ENCODE measurements at places on chromosomes 6 and 20.

DNA sequence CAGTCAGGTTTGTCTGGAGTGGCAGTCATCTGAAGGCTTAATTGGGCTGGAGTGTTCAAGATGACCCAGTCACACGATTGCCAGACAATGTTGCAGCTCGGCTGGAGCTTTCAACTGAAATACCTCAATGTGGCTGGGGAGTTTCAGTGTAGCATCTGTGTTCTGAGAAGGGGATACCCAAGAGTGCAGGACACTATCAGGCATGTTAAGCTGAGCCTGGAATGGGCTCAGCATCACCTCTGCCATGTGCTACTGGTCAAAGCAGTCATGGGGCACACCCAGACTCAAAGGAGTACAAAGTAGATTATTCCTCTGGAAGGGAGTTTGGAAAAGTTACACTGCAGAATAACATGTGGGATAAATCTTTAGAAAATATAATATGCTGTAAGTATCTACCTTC lies 363.9 kb downstream of the KIF16B start:
- DNase-seq, result no peak

DNA sequence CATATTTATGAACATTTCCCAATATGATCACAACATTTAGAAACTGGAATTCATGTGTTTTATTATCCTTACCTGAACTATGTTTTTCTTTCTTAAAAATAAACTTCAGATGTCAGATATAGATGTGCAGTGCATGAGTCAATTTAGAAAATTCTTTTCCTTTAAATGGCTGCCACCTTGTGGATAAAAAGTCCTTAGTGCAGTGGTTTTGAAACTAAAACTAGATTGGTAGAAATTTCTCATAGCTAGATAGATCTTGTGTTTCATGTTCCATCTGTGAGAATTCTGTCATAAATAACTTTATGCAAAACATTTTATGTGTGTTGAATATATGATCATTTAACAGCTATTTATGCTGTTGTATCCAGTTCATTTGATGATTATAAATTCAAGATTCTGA lies 134.9 kb downstream of the KLHL32 start:
- peak; percentile 33 for DNase-seq

DNA sequence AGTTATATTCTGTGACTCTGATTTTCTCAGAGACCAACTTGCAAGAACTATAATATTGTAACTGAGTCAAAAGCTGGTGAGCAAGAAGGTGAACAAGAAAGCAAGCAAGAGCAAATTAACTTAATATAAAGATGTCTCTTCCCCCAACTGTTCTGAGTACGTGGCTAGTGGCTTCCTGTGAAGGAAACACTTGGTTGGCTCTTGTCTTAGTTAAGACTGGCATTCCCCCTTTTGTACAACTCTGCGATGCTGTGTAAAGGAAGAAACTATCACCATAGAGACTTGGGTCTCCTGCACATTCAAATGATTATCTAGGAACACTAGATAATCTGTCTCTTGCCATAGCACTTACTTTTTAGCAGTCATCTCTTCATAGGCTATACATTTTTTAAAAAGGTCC lies 47.3 kb upstream of the TNFAIP3 start:
- DNase-seq, result no peak

- DNase-seq, result no peak
These were observed 26.4 kb downstream of the ABHD12 start for GRCh38 chr20:25364180-25364788.

DNA sequence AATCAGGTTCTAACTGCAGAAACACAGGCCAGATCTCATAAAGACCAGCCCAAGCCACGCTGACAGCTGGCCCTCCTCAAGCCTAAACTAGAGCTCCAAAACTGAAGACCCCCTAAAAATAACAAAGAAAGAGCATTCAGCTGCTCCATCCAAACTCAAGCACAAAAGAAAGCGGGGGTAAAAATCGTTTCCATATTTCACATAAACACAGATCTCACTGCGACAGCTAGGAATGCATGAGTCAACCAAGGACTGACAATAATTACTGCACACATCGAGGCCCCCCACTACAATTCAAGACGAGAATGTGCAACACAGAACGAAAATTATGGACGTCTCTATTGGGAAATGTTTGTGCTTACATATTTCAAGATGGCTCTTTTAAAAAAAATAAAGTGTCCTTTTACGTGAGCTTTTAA lies 31.1 kb downstream of the CNKSR3 start:
- peak; percentile 77 for DNase-seq

DNA sequence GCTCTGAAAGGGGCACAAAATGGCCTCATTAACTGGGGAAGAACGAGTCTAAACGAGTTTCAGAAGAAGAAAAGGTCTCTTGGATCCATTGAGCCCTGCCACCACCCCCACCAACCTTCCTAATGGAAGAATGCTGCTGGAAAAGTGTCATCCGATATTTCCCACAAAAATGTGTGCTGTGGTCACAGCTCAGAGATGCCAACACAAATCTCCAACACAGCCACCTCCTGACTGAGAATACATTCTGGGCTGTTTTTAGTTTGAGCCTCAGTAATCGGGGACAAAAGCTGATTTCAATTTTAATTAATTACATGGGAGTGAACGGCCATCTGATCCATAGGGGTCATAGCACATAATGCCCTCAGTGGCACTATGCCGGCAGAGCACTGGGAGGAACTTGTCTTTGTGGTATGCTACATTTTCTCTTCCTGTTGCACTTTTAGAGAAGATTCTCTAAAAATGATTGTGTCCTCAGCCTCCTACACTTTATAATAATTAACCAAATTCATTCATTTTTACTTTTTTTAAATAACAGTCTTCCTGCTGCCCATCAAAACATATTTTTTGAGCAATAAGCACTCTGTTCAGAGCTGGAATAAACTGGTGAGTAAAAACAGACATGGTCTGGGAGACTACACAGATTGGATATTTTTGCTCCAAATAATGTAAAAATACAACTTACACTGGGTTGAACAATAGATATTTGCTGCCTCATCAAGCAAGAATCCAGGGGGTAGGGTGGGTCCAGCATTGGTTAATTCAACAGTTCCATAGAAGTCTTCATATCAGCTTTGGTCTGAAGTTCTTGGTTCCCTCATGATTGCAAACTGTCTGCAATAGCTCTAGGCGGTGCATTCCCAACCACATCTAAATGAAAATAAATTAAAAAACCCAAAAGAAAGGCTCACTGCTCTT lies 143.6 kb upstream of the TMEM170B start:
- peak; percentile 72 for DNase-seq

DNA sequence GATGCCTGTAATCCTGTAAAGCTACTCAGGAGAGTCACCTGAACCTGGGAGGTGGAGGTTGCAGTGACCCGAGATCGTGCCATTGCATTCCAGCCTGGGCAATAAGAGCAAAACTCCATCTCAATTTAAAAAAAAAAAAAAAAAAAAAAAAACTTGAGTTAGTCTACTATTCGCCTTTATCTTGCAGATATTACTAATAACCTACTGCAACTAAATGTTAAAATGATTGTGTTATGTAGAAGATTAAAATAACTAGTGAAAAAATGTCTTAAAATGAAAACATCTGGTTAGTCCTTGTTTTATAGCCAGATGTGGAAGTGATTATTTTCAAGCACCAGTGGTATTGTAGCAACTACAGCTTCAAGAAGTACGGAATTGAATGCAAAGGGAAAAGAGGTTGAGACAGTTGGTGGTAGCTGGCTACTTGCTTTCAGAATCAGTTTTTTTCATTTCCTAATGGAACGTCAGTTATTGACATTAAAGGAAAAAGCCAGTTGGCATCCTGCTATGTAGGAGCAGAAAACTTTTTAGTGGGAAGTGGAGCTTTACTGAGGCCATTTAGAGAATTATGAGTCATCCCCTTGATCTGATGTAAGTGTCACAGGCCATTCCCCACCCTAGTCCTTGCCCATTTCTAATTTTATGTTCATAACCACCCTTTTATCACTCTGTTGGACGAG lies 43.8 kb upstream of the DYNLRB1 start:
- peak; percentile 62 for DNase-seq

DNA sequence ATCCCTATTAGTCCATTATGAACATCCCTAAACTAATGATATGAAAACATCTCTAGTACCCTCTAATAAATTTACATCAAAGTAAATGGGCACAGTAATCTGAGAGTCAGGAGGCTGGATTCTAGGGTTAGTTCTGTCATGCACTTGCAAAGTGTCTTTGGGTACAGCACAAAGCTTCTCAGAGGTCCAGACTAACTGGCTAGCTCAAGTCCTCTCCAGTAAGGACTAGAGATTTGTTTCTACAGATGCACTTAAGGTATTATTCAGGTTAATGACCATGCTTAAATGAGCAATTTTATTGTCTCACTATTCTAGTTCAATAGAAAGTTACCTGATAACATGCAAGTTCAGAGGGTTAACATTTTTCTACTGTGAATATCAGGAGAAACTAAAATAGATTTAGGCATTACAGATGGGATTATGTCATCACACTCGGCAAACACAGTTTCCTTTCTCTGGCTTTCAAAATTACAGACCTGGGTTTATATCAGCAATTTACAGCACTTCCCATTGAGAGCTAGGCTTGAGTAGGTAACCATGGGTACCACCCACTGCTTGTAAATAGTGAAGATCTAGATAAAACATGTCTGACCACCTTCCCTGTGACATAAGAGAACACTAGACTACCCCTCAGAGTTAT lies 402.9 kb upstream of the RUNX2 start:
- DNase-seq, result peak; percentile 6

GRCh38 chr6:131629651-131630050 lies 1.6 kb upstream of the MED23 start:
- peak; percentile 38 for DNase-seq

GRCh38 chr6:32108094-32108627 lies 977 bp downstream of the TNXB start:
- DNase-seq, result peak; percentile 72

DNA sequence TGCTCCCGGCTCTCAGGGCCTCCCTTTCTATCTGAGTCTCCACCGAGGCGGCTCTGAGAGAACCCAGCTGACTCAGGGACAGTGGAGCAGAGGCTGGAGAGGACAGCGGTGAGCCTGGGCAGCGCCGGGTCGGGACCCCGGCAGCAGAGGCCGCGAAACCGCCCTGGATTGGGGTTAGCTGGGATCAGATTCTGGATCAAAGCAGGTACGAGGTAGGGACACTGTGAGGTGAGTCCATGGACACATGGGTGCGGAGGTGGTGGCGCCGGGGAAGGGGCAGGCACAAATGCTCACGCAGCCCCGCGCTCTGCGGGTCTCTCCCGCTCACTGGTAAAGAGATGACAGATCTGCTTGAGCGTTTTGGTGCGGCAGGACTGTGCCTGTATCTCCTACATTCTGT lies 146.4 kb upstream of the GGTLC1 start:
- no peak for DNase-seq

- DNase-seq, result peak; percentile 26
These were observed at the start of gene RIMS1 for GRCh38 chr6:71886184-71887005. RIMS1 (plus strand) TSS chr6:71886550; CDS start chr6:71887024, 474 bp downstream.

- DNase-seq, result no peak
These were observed 16.1 kb downstream of the SDCBP2 start for GRCh38 chr20:1312904-1313235.

GRCh38 chr6:75118925-75119515 lies 86.8 kb downstream of the COL12A1 start:
- no peak for DNase-seq

GRCh38 chr20:33028875-33029274 lies 2.6 kb upstream of the BPIFB6 start:
- no peak for DNase-seq

- peak; percentile 79 for DNase-seq
These were observed 6.5 kb upstream of the BCAS4 start for GRCh38 chr20:50788045-50788991.

GRCh38 chr6:38436726-38437465 lies 202.8 kb downstream of the BTBD9 start:
- DNase-seq, result peak; percentile 63

DNA sequence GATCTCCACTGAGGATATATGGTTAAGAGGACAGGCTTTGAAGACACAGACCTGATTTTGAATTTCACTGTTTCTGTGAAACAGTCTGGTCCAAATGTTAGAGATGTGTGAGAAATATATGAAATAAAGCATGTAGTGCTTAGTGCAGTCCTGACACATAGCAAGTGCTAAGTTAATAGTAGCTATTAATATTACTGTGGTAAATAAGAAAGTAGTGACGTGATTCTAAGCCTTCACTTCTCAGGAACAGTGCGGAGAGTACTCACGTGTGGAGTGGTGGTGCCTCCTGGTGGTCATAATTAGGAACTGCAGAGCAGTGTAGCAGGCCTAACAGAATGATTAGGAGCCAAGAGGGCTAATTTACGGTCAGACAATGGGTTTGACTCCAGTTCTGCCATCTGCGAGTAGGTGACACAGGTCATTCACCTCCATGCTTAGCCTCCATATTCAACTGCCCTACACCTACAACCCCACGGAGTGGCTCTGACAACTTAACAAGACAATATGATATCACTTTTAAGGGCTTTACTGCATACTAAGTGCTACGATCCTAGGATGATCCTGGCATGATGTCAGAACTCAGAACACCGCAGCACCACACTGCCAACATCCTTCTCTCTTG lies 106.2 kb downstream of the JPH2 start:
- DNase-seq, result peak; percentile 80

DNA sequence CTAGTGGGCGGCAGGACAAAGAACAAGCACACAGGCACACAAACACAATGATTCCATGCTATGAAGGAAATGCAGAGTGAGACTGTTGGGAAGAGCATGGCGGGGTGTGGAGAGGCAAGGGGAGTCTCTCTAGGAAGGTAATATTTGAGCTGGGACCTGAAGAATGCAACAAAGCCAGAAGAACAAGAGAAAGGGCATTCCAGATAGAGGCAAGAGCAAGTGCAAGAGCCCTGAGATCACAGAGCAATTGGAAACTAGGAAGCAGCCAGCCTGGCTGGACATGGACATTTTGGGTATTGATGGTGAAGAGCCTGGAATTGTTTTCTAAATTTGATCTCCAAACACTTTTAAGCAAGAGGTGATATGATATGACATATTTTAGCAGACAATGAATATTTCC lies 15.4 kb downstream of the SRXN1 start:
- DNase-seq, result no peak

GRCh38 chr20:36034875-36035274 lies 66.5 kb downstream of the CNBD2 start:
- no peak for DNase-seq

GRCh38 chr6:118537574-118537973 lies 10.5 kb upstream of the PLN start:
- no peak for DNase-seq

DNA sequence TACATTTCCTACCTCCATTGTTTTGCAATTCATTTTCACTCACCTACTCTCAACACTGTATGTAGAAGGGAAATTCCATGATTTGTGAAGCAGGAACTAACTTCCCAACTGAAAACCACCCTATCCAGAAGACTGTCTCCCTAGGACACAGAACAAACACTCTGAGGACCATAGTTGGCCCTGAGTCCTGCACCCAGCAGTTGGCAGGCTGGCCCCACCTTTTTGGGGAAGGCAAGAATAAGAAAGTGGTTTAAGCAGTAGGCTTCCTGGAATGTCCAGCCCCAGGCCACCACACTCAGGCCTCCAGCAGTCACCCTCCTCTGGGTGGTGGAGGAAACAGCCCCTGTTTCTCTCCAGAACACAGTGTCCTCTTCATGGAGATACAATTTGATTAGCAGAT lies 258.8 kb downstream of the ARHGAP18 start:
- no peak for DNase-seq

DNA sequence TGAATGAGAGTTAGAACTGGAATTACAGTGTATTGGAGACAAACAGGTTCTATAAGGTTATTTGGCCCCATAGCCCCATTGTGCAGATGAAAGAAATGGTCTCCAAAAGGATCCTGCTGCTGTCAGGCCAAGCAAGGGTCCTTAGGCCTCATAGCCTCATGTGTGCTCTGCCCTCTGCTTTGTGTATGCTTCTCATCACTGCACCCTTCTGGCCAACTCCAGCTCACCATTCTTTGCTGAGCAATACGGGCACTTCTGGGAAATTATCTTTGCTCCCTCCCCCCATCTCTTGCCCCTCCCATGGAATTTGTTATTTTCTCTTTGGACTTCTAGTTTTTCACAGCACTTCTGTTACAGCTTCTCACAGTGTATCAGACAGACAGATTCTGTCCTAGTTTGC lies 298.8 kb downstream of the FOXA2 start:
- no peak for DNase-seq
